NCI-H1092 (cell line): ENCODE measurements at places on chromosomes 2 and 18.
A peak's percentile ranks its signal among the peaks of the same experiment; 100 is the strongest.

DNA sequence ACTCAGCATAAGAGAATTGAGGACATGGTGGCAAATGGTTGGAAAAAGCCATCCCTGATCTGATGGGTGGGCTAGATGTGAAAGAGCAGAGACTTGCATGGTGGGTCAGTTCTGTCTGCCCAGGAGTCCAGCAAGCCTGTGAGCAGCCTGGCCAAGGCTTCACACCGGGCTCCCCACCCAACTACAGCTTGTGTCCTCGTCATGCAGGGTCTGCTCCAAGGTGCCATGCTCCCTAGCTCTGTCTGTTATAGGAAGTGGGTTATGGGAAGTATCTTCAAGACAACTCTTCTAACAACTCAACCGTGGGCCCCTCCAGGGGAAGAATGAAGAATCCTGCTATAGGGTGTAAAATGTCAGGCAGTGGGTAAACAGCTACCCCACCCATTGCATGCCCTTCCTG, 97.4 kb downstream of the ADD2 start:
- DNase-seq, result no peak

GRCh38 chr2:50606860-50607259, 425.1 kb downstream of the NRXN1 start:
- DNase-seq, result no peak

DNA sequence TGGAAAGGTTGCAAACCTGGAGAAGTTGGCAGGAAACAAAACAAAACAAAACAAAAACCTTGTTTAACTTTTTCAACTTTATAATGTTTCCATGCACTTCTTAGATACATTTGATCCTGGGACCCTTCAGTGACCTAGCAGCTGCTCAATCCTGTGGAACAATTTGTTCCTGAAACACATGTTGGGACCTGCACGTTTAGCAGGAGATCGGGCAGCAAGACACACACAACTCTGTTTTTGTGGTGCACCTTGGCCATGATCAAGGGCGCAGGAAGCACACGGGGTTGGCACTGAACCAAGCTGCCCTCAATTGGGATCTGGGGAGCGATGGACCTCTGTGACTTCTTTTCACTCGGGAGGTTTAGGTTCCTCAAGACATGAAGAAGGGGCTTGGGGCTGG, 268.7 kb downstream of the LOXHD1 start:
- no peak for DNase-seq

- DNase-seq, result no peak
Observed at GRCh38 chr2:6973895-6974545, 56.8 kb downstream of the RNF144A start.

DNA sequence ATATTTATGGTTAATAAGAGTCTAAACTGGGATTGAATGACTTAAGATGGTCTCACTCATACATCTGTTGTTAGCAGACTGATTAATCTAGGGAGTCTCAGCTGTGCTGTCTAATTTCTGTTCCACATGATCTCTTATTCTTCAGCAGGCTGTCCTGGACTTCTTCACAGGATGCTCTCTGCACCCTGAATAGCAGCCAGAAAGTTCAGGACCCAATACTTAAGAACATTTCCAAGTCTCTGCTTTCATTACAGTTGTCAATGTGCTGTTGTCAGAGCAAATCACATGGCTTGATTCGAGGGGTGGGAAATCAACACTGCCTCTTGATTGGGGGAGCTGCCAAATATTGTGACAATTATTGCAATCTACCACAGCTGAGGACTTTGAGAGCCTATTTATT, 627.1 kb upstream of the SLC8A1 start:
- DNase-seq, result no peak

GRCh38 chr2:176781570-176782217, 430.9 kb upstream of the HNRNPA3 start:
- no peak for DNase-seq

DNA sequence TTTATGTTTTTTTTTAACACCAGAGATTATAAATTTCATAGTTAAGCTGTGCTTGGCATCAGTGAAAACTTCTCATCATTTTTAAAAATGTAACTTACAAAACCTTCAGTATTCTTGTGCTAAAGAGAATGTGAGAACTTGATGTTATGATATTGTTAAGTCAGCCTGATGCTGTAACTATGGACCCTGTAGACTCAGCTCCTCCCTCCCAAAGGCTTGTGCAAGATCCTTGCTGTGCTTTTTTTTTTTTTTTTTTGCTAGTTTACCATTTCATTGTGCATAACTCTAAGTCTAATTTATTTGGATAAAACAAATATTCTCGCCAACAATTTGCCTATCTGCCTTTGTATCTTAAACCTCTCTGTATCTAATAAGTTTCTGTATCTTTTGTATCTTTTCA, 12.9 kb upstream of the TFPI start:
- DNase-seq, result no peak

DNA sequence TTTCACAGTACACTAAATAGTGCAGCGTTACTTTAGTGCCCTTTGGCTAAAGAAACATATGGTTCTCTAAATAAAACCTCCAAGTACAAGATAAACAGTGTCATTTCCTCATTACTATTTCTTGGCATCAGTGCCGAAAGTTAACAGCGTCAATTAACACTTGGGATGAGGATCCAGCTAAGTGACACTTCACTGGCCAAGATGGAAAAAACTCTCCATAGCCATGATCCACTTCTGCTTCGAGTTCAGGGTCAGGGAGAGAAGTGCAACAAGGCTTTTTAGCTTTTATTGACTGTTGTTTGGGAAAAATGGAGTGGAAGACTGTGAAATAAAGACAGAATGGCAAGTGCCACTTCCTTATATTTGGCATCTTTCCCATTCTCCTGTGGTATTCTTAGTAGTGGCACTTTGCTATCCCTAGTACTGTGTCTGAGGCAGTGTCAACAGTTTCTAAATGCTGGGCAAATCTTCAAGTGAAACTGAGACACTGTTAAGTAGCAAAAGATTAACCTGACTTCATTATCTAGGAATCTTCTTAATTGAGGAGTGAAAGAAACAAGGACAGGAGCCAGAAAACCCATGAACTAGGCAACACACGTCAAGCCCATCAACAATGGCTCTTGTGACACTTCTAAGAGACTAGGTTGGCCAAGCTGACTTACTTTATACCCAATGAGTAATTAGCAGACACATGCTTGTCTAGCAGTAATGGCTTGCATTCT, 222.5 kb upstream of the SESTD1 start:
- DNase-seq, result peak; percentile 2

- DNase-seq, result no peak
Observed at GRCh38 chr18:34591920-34592444, 118.1 kb upstream of the DTNA start.

- DNase-seq, result no peak
Observed at GRCh38 chr2:84906108-84906899, 848 bp downstream of the TMSB10 start.

DNA sequence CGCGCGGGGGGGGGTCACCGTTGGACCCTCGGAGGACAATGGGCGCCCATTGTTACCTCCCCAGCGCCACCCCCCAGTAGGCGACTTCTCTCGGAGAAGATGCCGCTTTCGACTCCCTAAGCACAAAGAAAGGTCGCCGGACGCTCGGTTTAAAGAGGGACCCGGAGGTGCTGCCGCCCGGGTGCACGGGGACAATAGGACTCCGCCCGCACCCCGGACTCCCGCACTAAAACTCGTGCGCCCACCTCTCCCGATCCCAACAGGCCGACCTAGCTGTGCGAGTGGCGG, 318 bp upstream of the CDC42EP3 start:
- no peak for DNase-seq

- no peak for DNase-seq
Observed at GRCh38 chr2:23381485-23381884, 3.5 kb upstream of the KLHL29 start.

DNA sequence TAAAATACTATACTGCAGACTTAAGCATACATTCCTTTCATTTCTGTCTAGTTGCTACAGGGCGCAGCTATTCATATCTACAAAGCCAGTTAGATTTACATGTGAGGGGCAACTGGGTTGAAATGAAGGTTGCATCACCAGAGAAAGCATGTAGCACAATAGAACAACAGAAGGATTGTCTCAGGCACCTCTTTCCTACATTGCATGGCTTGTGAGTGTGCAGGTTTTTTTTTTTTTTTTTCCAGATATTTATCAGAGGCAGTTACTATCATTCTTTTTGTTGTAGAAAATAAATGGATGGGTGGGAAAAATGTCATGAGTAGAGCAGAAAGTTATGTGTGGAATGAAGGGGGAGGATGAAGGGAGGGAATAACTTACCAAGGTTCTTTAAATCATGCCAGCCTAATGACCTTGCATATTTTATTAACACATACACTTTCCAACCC, 86.8 kb downstream of the ERBB4 start:
- no peak for DNase-seq

DNA sequence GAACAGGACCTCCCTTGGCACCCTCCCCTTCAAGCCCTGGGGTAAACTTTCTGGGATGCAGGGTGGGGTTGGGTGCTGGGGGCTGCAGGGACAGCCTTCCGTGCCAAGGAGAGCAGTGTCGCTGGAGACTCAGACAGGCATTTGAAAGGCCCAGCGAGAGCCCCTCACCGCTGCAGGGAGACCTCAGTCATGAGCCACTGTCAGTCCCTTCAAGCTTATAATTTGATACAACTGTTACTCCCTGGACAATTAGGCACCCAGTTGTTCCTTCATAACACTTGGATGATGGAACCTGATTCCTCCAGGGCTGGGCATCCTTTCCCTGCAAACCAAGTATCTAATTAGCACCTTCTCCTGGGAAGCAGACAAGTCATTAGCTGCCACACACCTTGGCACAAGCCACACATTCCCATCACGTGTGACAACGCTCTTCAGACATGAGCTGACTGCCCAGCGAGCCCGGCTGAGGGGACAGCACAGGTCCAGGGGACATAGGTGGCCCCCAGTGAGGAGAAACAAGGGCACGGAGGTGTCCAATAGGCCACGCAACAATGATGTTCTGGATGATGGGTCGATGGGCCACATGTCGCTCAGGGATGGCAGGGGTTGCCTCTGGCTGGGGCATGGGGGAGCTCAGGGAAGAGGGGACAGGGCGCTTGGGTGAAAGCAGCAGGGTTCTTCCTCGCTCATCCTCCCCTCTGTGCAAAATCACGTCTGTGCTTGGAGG, 59.6 kb downstream of the KCNF1 start:
- no peak for DNase-seq

DNA sequence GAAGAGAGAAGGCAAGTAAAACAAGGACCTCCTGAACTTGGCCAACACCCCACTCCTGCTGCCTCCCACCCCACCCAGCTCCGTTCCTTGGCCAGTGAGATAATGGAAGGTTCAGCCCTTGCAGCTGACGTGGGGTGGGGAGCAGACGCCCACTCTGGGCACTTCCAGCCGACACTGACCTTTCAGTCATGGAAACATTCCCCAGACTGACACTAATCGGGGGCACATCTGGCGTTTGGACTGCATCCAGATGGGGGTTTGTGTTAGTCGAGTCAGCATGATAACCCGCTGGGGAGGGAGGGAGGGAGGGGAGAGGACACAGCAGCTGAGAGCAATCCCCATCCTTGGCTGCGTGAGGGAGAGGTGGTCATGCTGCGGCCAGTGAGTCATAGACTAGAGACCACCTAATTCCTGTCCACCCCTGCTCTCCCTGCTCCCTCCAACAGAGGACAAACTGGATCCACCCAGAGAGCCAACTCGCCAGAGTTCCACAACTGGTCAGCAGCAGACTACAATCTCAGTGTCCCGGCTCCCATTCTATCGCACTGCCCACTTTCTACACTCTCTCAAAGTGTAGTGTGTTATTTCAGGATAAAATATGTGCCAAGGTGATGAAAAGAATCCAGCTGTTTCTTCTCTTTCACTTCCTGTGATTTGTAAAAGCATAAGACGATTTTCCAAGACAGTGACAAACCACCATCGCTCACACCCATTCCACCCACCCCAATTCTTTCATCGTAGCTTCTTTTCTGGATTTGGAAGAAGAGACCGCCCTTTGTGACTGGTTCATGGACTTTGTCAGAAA, 115.4 kb upstream of the PKDCC start:
- no peak for DNase-seq

DNA sequence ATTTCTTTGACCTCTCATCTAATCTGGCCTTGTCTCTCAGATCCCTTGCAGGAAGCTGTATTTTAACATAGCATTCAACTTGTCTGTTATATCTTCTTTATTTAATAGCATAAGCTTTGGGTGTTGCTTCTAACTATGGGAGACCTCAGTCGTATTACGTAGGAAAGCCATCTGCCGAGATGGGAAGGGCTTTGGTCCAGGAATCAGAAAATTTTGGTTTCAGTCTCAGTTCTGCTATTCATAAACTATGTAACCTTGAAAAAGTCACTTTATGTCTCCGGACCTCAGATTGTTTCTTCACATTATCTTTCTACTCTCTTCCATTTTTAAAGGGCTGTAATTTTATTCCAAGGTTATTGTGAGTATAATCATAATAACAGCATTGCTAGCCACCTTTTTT, 297.7 kb downstream of the SATB2 start:
- no peak for DNase-seq

DNA sequence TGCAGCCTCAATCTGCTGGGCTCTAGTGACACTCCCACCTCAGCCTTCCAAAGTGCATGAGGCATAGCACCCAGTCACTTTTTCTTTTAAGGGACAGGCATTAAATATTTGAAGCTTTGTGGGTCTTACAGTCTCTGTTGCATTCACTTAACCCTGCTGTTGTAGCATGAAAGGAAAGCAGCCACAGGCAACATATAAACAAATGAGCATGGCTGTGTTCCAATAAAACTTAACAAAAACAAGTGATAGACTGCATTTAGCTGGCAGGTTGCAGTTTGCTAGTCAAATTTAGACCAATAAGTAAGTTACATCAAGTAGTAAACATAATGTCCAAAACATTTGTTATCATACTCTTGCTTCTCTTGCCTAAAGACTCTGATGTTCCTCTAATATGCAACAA, 297.3 kb upstream of the MMADHC start:
- DNase-seq, result no peak

GRCh38 chr2:57943315-57943714, 103.3 kb upstream of the VRK2 start:
- DNase-seq, result no peak

- no peak for DNase-seq
Observed at GRCh38 chr2:74708883-74709282, 54.8 kb downstream of the SEMA4F start.

GRCh38 chr2:201881741-201882140, 75.4 kb downstream of the CDK15 start:
- DNase-seq, result no peak

DNA sequence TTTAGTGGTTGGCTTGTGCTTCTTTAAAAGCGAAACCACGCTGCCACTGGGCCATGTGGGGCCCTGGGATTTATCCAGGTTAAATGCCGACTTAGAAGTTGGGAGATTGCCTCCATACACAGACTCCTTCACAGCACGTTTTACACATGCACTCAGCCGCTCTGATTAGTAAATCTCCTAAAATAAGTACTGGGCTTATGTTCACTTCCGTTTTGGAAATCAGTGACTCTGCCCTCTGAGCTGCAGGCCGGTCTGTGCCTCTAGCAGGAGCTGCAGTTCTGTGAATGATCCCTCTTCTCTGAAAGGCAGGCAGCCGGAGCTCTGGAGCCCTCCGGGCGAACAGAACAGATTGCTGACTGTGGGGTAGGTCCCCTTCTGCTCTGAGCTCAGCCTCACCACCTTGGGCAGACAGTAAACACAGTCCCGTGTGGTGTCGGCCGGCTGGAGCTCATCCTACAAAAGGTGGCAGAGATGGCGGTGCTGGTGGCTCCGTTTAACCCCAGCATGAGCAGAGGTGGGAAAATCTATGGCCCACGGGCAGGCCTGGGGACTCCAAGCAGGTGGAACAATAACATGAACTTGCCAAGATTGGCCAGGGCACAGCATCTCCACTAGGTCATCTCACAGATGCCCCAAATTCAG, 9.8 kb upstream of the RAB17 start:
- DNase-seq, result no peak
